Karpas-422 (cell line): ENCODE measurements at places on chromosomes 12 and 14. TPM values are rescaled to one million over a fixed set of nuclear protein-coding genes. Genes with fewer than 3 reads are reported as not detected.

DNA sequence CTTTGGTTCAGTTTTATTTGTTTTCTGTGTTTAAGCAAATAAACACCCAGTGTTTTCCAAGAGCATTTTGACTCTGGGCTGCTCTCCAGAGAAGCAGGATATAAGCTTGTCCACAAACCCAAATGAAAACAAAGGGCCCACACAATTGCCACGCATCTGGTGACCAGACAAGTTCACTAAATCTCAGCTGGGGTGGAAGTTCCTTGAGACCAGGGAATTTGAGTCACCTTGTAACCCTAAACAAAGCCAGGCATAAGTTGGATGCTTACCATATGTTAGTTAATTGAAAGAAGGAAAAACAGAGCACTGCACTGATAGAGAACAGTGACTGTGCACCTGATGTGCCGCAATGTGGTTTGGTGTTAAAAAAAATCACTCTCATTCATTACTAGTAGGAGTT is 1.6 kb upstream of the TXNRD1 start:
- DNase-seq, result no peak

- DNase-seq, result no peak
Measured at GRCh38 chr14:34330846-34331245, 131.2 kb downstream of the SPTSSA start.

DNA sequence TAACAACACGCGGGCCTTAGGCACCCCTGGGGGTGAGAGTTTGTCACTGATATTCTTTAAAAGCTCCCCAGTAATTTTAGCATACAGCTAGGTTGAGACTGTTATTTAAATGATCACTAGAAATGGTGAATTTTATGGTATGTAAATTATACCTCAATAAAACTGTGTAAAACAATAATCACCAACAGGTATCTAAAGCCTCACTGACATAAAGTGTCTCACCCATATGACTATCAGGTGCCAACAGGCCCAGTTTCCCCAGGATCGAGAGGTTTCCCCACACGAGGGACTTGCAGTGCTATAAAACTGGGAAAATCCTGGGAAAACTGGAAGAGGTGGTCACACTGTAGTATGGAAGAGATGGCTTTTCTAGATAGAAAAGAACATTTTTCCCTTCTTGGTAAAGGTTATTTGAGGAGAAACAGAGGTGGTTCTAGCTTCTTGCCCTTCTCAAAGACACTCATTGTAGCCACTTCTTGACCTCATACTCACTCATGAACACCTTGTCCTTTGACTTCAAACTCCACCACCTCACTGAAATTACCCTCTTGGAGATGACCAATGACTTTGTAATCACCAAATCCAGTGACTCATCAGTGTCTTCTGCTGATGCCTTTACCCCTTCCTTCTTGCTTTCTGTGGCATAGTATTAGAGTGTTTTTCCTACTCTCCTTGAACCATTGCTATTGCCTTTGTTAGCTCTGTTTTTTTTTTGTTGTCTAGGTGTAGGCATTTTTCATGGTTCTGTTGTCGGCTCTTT is 24.8 kb upstream of the NUBPL start:
- no peak for DNase-seq

GRCh38 chr12:5333096-5333495 is 98.8 kb upstream of the NTF3 start:
- DNase-seq, result no peak

- peak; percentile 66 for DNase-seq
Measured at GRCh38 chr12:95740751-95741150, 49.8 kb downstream of the NTN4 start.

DNA sequence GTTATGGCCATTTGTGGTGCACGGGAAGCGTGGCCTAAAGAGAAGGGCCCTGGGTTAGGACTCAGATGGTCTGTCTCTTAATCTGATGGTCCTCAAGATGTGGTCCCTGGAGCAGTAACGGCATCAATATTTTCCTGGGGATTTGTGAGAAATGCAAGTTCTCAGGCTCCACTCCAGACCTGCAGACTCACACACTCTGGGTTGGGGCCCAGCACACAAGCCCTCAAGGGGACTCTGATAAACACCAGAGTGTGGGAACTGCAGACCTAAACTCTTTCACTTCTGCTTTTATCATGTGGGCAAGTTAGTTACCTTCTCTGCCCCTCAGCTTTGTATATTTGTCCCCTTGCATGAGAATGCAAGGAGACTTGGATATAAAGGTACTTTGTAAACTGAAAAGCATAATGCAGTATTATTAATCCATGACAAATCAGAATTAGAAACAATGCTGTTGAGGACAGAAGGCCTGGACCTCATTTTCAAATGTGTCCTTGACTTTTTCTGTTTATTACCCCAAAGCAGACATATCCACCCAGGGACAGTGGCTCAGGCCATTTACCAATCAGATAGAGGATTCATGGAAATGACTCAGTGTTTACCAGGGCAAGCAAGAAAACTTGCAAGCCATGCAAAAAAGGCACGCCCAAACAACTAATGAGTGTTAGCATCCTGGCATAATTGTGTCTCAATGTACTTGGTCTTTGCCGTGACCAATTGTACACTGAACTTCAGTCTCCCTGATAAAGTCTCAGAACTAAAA is 157.0 kb downstream of the ASCL1 start:
- DNase-seq, result peak; percentile 42

- no peak for DNase-seq
Measured at GRCh38 chr14:100979780-100980179, 76.3 kb upstream of the RTL1 start.

DNA sequence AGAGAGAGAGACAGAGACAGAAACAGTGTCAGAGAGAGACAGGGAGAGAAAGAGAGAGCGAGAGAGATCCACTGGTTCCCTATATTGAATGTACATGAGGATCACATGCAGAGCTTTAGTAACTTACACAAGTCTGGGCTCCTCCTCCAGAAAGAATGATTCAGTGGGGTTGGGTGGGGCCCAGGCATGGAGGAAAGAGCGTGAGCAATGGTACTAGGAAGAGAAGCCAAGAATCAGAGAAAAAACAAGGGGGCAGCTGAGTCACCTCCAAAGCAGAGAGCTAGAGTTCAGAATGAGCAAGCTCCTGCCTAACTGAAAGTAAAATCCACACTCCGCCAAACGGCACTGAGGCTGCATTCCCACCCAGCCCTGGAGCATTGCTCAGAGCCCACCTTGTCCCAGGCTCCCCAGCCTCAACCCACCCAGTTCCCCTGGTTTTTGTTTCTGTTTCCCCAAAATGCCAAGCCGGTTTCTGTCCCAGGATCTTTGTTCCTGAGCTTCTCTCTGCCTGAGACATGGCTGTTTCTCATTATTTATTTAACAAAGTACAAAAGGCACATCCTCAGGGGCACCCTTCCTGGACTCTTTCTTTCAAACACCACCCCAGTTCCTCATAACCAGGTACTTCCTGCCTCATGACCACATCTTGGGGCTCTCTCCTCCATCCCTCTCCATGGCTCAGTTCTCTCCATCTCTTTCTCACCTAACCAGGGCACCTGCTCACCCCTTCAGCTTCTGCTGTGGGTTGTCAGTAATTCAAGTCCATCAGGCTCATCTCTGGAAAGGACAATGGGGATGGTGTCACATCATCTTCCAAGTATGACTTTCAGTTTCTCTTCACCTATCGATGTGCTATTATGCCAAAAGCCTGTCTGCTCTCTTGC is 670.3 kb upstream of the TBX3 start:
- DNase-seq, result no peak

GRCh38 chr12:56084958-56085543 is 5.1 kb downstream of the ERBB3 start:
- peak; percentile 65 for DNase-seq

ADCY4 gene
- 0.07 and 0.69 TPM in 2 replicates for total RNA-seq
